ENCODE measurements at places on chromosomes 12 and 14.

- no peak for DNase-seq
Measured at GRCh38 chr14:67487332-67487731, 1.2 kb downstream of the TMEM229B start.

DNA sequence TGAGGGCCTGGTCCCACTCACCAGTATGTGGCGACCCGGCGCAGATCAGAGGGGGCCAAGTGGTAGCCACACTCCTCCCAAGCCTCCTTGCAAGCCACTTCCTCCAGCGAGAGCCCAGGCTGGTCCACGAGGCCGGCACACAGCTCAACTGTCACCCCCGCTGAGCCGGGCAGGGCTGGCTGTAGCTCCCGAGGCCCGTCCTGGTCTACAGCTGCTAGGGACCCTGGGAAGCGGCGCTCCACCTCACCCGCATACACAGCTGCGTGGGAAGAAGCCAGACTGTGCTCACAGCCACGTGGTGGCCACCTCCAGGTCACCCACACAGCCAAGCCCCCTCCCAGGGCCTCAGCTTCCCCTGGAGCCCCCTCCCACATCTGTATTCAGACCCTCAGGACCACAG, 4.6 kb downstream of the NUDT14 start:
- no peak for DNase-seq

DNA sequence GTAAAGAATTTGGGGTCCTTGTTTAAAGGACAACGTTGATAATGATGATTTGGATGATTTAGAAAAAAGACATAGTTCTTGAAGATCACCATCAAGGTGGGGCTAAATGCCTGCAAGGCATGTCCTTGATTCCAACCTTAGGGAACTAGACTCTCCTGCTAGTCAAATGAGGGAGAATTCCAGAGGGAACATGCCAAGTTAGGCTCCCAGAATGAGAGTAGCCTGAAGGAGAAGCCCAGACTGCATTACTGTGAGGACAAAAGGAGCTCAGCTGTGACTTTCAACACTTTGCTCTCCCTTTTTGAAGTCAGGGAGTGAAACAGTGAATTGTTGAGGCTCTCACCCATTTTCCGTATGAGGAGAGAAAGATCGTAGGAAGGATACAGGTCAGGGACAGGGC, 95.2 kb upstream of the TBX3 start:
- DNase-seq: no peak

DNA sequence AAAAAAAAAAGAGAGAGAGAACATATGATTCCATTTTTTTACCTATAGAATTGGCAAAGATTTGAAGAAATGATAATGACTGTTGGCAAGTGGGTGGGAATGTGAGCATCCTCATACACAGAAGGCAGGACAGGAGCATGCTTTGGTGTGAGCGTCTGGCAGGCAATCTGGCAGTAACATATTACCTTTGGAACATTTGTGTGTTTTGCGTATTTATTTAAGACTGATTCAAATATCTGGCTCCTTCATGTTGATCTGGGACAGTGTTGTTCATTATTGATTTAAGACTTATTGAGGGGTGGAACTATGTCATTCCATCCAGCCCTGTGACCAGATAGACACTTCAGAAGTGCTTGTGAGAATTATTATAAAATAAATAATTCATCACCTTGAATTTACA, 53.1 kb downstream of the PPP1R36 start:
- DNase-seq: no peak

DNA sequence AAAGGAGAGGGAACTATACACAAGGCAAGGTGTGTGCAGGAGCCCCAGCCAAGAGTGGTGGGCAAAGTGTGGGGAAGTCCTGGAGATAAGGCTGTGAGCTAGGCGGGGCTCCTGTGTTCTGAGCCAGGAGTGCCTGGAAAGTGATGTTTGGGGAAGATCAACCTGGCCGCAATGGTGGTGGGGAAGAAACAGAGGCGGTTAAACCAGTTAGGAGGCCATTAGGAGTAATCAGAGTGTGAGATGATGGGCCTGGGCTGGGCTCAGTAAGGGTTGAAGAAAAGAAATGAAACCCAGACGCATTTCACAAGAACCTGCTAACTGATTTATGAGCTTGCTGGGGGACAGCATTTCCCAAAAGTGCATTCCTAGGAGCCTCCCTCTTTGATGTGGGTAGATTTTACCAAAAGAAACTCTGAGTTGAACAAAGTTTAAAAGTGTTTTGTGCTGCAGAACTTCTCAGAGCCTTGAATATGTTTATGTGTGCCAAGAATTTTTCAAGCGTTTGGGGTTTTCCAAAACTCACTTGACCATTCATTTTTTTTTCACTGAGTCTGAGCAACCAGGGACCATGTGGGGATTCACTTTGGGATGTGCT, 34.2 kb upstream of the LRP1-AS start:
- DNase-seq: no peak

DNA sequence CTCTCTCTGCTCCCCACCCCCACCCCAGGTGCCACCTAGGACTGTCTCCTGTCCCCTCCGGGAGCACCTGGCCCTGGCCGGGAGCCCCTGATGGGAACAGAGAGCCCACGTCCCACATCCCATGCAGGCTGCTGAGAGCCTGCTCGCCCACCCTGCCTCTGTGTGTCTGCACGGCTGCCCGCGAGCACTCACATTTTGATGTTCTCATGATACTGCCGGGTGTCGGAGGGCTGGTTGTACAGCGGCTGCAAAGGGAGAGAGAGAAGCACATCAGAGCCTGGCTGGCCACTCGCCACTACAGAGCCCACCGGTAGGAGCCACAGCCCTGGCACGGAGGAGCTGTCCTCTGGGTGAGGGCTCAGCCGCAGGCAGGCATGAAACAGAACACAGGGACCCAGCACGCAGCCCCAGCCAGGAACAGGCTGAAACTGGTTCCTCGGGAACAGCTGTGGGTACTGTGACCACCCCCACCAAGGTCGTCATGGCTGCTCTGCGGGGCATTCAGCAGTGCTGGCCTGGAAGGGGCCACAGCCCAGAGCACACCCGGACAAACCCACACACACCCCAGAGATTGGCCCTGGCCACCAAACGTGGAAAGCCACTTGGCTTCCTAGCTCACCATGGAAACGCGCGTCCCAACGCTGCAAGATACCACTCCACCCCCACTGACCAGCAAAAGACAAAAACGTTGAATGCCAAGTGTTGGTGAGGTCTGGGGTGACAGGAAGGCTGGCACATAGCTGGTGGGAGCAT, 117.6 kb downstream of the NCOR2 start:
- DNase-seq: no peak

GRCh38 chr12:105805730-105806399, 332.9 kb downstream of the NUAK1 start:
- no peak for DNase-seq

GRCh38 chr12:132624910-132625630, 6.5 kb downstream of the P2RX2 start:
- no peak for DNase-seq

GRCh38 chr12:12138203-12139154, 67.7 kb downstream of the BCL2L14 start:
- no peak for DNase-seq

DNA sequence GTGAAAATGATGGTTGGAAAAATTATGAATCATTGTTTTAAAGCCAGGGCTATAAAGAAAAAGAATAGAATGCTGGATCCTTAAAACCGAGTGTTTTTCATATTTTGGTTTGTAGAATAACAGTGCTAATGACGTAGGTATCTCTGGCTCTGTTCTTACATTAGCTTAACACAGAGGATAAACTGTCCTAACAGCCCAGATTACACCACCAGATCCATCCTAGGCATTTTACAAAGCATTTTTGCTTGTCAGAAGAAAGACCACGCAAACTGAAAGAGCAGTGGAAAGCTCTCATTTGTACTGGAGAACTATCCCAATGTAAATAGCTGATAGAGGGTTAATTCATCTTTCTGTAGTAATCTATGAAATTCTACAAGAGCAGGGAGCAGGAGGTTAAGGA, 13.6 kb downstream of the IFT81 start:
- DNase-seq: no peak

DNA sequence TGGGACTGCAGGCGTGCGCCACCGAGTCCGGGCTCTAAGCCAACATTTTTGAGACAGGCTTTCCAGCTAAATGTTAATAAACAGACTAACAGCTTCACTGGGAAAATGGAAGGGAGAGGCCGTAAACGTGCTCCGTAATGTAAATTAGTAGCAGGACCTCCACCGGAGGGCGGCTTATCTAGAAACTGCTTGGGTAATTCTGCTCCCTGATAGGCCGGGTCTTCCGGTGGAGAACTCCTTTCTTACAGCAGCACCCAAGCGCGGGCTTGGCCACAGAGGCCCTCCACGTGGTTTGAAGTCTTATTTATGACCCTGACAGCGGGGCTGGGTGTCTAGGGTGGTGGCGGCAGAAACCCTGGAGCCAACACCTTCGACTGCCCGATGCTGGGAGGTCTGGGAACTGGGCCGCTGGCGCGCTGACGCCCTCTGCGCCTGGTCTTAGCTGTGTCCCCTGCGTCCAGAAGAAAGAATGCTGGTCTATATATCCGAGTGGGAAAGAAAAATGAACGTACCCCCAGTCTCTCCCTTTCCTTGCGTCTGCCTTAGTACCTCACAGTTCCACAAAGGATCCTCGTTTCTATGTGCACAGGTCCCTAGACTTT, 1.7 kb downstream of the DPPA3 start:
- no peak for DNase-seq

GRCh38 chr12:42779186-42779859, 189.8 kb upstream of the PRICKLE1 start:
- no peak for DNase-seq

GRCh38 chr14:92473969-92474535, 39.5 kb upstream of the RIN3 start:
- no peak for DNase-seq

DNA sequence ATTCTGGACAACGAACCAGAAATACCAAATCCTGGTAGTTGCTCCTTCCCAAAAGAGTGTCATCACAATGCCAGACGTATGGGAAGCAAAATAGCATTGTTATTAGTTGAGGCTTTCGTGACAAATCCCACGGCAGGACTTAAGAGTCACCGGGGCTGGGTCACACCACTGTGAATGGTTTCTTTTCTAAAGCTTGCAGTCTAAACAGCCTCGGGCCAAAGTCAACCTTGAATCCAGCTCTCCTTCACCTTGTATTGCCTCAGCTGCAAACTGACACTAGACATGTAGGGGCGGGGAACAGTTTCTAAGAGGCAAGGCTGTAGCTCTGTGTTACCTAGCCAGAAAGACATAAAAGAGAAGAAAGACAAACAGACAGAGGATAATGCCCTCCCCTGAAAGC, 734.8 kb downstream of the MED13L start:
- DNase-seq: no peak

GRCh38 chr14:104933746-104934733, 9.4 kb downstream of the PLD4 start:
- peak; percentile 27 for DNase-seq

DNA sequence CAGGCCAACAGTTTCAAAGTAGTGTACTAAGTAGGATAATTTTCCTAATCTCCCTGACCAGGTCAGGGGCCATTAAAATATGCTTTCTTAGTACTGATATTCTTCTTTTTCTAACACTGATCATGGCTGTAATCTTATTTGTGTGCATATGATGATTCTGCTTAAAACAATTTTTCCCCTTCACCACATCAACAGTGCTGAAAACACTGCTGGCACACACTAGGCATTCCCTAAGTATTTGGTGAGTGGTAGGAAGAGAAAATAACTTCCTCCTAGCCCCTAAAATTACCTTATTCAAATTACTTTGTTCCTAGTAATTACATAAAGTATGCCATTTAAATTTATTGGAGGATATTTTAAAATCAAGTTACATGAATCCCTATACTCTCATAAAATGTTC, 49.9 kb upstream of the BBS10 start:
- DNase-seq: no peak

DNA sequence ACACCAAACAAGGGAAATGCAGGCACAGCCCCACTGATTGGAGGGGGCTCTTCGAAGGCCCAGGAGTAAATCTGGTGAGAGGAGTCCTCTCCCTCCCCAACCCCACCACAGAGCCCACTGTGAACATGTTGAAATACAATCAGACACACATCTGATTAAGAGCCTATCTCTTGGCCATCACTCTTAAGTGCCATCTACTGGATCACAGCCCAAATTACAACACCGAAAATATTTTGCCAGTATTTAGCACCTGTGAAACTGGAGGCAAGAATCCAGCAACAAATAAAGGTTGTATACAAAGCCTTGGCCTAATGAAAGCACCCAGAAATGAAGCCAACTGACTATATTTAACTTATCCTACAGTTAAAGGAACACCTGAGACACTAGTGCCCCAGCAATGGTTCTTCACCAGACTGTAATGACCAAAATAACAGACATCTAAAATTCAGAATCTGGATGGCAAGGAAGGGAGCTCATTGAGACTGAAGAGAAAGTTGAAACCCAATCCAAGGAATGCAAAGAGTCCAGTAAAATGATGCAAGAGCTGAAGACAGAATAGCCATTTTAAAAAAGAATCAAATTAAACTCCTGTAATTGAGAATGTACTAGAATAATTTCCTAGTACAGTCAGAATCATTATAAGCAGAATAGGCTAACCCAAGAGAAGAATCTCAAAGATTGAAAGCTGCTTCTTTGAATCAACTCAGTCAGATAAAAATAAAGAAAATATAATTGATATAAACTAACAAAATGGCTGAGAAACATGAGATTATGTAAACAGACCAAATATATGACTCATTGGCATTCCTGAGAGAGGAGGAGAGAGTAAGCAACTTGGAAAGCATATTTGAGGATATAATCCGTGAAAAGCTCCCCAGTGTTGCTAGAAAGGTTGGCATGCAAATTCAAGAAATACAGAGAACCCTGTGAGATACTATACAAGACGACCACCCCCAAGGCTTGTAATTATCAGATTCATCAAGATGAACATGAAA, 1117.0 kb downstream of the FLRT2 start:
- DNase-seq: no peak

DNA sequence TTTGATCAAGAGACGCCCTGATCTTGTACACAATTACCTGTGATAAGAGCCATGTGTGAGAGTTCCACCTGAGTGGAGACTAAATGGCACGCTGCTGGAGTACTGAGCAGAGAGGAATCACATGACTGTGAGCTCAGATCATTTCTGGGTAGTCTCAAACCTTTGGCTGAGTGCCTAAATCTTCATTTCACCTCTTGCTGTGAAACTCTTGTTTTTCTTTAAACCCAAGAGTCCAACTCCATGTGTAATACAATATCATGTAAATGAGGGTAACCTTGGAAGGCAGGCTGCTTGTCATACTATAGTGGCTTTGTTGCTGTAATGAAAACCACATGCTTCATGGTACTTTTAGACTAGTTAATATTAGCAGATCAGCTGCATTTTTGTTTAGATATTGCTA, 156.9 kb downstream of the CAND1 start:
- no peak for DNase-seq

- DNase-seq: no peak
Measured at GRCh38 chr12:103207936-103208335, 250.5 kb downstream of the ASCL1 start.
